ENCODE measurements at places on chromosomes 4 and X. TPM values are rescaled to one million over a fixed set of nuclear protein-coding genes. Genes with fewer than 3 reads are reported as not detected.

Gene NDNF
- 30.4 TPM for total RNA-seq

DNA sequence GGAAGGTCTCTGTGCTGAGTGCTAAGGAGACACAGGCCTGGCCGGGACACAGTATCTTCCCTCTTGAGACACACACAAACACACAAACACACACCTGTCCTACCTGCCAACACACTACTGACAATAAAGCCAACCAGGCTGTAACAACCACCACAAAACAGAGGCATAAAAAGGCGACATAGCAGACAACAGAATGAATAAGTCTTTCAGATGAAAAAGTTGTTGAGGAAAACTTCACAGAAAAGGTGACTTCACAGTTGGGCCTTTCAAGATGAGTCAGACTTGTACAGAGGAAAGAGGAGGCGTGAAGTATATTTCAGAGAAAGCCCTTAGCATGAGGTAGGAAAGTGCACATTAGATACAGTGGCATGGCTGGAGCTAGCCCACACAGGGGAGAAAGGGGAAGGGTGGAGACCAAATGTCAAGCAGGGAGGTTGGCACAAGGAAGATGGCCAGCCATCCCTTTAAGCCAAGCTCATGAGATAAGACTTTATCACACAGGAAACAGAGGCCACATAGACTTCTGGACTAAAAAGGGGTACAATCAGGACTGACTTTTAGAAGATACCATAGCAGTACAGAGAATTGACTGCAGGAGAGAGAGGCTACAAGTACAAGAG, 54.0 kb downstream of the SLC9A7 start:
- H3K4me3 ChIP-seq = no peak overlapping the region
- H3K27ac ChIP-seq = no peak overlapping the region
- no peaks in the 10 kb centered on the region for H3K36me3 ChIP-seq
- no peaks in the 10 kb centered on the region for H3K27me3 ChIP-seq
- no peak for DNase-seq
- no peaks in the 10 kb centered on the region for H3K4me1 ChIP-seq

Gene LARP1B
- 29.5 TPM for total RNA-seq

DNA sequence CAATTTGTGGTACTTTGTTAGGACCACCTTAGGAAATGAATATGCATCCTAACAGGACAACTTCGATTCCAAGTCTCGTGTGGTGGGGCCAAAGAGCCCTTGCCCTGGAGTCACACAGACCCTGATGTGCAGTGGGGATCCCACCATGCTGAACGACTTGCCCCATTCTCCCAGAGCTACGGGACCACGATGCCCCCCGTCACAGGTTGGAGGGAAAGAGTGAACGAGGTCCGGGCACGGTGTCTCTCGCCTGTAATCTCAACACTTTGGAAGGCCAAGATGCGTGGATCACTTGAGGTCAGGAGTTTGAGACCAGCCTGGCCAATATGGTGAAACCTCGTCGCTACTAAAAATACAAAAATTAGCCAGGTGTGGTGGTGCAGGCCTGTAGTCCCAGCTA, 14.4 kb upstream of the MSX1 start:
- H3K36me3 ChIP-seq = no peaks in the 10 kb centered on the region
- H3K27ac ChIP-seq = no peak overlapping the region
- H3K4me3 ChIP-seq = no peak overlapping the region
- no peaks in the 10 kb centered on the region for H3K4me1 ChIP-seq
- DNase-seq = no peak
- peaks cover under 1% of the 10 kb centered on the region for H3K27me3 ChIP-seq
